ENCODE measurements at places on chromosomes 1 and 21.

DNA sequence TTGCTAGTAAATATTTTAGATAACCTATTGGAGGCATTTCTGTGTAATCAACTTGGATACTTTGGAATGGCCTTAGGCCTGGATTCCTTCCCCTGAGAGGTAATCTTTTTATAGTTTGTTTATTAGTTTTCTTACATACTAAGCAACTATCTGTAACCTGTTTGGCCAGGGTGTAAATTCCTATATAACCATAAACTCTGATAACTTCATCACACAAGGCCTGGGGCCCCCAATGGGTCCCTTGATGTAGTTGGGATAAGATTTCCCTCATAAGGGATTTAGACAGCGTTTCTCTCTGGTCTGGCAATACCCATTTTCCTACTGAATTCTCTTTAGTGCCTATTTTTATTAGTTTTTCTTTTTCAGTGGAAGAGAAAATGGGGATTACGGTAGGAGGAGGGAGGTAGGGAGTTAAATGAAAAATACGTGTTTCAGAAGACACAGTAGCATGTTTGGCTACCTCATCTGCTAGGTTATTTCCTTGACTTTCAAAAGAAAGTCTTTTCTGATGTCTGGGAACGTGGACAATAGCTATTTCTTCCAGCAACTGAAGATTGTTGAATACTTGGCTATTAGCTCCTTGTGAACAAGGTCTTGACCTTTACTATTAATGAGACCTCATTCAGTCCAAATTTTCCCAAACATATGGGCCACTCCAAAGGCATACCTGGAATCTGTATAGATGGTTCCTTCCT lies 7.4 kb upstream of the AADACL3 start:
- DNase-seq: no peak

GRCh38 chr1:204222764-204223055 lies 8.9 kb upstream of the GOLT1A start:
- DNase-seq: no peak

GRCh38 chr21:45032332-45032731 lies 42.0 kb upstream of the ADARB1 start:
- DNase-seq: no peak

DNA sequence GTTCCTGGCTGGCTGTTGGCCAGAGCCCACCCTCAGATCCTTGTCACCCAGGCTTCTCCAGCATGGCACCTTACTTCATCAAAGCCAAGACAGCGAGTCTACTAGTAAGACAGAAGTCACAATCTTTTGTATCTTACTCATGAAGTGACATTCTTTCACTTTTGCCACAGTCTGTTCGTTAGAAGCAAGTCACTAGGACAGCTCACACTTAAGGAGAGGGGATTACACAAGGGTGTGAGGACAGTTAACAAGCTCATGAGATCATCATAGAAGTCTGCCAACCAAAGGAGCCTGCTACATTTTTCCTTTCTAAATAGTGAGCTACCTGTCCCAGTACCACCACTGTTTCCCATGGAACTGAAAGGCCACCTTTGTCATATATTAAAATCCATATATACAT lies 61.5 kb downstream of the PACC1 start:
- DNase-seq: no peak

GRCh38 chr1:203269654-203270020 lies 35.7 kb upstream of the BTG2 start:
- DNase-seq: no peak

DNA sequence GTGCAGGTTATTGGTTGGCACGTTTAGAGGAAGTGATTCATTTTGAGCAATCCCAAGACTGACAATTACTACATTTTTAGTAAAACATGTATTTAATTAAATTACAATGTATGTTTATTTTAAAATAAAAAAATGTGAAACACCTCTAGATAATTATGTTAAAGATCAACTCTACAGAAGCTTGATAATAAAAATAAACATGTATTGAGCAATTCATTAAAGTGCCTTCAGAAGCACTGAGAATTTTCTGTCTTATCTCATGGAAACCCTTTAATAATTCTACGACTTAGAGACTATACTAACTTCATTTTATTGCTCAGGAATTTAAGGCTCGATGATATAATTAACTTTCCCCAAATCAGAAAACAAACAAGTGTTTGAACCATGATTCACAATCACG lies 208.0 kb upstream of the BRINP3 start:
- no peak for DNase-seq

DNA sequence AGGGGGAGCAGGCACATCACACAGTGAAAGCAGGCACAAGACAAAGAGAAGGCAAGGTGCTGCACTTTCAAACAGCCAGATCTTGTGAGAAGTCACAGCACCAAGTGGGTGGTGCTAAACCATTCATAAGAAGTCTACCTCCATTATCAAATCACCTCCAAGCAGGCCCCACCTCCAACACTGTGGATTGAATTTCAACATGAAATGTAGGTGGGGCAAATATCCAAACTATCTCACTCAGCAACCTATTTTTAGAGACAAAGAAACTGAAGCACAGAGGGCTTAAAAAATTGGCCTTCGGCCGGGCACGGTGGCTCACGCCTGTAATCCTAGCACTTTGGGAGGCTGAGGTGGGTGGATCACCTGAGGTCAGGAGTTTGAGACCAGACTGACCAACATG lies 90.4 kb downstream of the UBE2U start:
- DNase-seq: no peak

DNA sequence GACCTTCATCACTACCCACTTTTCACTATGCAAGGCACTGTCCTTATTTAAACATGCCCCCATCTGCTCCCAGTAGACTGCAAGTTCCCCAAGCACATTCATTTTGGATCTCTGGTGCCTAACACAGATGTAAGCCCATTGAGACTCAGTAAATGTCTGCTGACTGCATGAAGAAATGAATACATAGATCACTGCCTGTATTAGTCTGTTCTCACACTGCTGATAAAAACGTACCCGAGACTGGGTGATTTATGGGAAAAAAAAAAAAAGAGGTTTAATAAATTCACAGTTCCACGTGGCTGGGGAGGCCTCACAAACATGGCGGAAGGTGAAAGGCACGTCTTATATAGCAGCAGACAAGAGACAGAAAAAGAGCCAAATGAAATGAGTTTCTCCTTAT lies 204.9 kb downstream of the ATG4C start:
- DNase-seq: no peak

- no peak for DNase-seq
These were observed 441.6 kb downstream of the NCAM2 start for GRCh38 chr21:21439761-21440160.

GRCh38 chr1:91806181-91806768 lies 79.7 kb downstream of the TGFBR3 start:
- DNase-seq: no peak

- DNase-seq: no peak
These were observed 254.2 kb downstream of the PAPPA2 start for GRCh38 chr1:176717066-176717750.

DNA sequence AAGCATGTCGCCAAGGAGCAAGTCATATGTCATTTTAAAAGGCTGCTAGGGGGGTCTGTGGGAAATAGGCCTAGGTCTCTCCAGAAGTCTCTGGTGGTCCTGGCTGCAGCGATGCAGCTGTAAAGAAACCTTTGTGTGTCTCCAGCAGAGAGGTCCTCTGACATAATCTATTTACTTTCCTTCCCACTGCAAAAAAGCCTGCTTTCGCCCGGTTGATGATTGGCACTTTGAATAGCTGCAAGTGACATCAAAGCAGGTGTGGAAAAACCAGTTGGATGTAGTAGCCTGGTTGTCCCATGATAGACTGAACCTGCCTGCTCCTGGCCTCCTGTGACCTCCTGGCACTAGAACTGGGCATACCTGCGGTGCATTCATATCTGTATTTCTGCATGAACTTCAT lies 13.8 kb downstream of the RASSF5 start:
- no peak for DNase-seq

- peak; percentile 54 for DNase-seq
These were observed 7.1 kb upstream of the CPLANE2 start for GRCh38 chr1:16243936-16244649.

GRCh38 chr1:200306944-200307754 lies 102.7 kb downstream of the ZNF281 start:
- DNase-seq: no peak

DNA sequence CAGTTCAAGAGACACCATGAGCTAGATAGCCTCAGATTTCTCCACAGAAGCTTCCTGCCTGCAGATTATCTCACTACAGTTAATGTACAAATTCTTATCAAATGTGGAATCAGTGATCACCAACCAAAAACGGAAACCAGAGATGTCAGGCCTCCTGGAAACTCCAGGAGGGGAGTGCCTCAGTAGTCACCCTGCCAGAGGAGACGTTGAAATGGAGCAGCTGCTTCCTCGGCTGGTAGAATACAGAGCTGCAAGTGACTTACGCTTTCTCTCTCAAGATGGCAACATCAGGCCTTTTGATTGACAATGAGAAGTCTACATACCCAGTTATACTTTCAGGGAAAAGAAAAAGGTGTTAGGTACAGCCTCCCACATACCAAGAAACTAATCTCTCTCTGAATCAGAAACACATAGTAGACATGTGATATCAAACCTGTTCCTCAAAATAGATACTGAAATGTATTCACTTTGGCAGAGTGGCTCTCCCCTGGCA lies 52.2 kb downstream of the ACP6 start:
- no peak for DNase-seq

- no peak for DNase-seq
These were observed 82.1 kb upstream of the COL6A1 start for GRCh38 chr21:45899317-45900033.

- no peak for DNase-seq
These were observed 58.2 kb downstream of the DNTTIP2 start for GRCh38 chr1:93820554-93821422.

GRCh38 chr1:58650141-58650540 lies 49.7 kb downstream of the MYSM1 start:
- no peak for DNase-seq

- DNase-seq: no peak
These were observed 7.0 kb upstream of the POU3F1 start for GRCh38 chr1:38053416-38054091.

- DNase-seq: no peak
These were observed 46.2 kb downstream of the C1orf198 start for GRCh38 chr1:230822092-230822581.

DNA sequence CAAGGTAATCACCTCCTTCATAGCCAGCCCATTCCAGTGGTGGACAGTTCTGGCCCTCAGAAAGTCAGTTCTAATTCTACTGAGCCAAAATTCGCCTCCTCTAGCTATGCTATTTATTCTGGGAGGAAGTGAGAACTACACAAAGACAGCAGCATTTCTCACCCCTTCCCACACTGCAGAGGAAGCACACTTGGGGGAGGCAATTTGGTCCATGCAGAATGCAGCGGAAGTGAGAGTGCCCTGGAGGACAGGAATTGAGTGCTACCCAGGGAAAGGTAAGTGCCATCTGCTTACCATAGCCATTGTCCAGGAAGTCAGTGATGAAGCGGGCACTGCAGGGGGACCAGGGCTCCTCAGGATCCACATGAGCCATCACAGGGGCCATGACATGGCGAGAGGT lies 3.7 kb downstream of the ADAMTS4 start:
- no peak for DNase-seq

- no peak for DNase-seq
These were observed 21.5 kb upstream of the ACTL8 start for GRCh38 chr1:17733661-17734060.

GRCh38 chr1:228765168-228765946 lies 30.1 kb downstream of the RHOU start:
- DNase-seq: no peak

DNA sequence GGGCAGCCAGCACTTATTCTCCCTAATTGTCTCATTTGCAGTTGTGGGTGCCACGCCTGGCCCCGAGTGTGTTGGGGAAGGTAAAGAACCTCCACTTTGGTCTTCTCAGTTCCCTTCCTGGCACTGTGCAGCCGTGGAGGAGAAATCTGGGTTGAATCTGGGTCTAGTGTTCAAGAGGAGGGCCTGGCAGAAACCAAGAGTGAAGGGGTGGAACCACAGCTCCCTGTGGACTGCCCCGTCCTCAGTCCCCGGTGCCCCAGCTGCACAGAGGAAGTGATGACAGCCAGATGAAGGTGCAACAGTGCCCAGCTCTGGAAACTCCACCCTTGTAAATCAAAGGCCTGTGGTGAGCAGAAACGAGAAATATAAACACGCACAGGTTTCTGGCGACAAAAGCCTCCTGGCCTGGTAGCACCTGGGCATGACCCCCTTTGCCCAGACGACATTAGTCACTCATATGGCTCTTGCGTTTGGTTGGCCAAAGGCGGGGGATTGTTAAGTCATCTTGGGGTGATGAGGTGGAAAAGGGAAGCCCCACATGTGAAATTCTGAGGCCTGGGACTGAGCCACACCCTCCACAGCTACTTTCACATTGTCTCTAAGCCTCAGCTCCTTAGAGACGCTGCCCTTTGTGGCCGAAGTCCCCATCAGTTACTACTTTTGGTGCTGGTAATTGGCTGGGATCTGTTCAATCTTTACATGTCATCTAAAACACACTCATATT lies 4.2 kb upstream of the ECE1 start:
- peak; percentile 41 for DNase-seq

DNA sequence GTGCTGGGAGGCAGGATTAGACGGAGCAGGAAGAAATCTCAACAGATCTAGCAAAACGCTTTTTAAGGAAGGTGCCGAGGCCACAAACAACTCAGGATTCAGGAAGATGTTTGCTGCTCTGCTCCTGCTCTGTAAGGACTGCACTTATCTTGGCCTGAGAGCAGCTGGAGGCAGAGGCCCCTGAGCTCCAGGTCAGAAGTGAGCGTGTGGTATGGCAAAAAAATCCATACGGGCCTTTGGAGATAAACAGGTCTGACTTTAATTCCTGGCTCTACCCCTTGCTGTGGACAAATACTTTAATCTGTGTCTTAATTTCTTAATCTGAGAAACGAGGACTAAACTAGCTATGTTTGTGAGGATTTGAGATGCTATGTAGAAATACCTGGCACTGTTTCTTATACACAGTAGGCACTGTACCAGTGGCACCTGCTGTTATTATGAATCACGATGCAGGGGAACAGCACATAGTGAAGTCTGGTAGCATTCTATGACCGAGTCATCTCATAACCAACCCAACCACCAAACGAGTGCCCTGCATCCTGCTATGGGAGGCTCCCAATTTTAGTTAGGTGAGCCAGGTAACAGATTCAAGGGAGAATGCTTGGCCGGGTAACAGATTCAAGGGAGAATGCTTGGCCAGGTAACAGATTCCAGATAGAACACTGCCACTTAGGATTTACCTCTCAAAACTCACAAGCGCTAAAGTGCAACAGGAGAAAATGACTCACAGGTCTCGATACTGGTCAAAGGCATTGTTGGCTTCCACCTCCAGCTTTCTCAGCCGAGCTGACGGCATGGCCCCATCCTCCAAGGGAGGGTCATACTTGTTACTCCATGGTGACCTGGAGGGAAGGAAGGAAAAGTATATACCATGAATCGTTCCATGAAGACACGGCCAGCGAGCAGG lies 65.9 kb downstream of the SLC66A1 start:
- no peak for DNase-seq

DNA sequence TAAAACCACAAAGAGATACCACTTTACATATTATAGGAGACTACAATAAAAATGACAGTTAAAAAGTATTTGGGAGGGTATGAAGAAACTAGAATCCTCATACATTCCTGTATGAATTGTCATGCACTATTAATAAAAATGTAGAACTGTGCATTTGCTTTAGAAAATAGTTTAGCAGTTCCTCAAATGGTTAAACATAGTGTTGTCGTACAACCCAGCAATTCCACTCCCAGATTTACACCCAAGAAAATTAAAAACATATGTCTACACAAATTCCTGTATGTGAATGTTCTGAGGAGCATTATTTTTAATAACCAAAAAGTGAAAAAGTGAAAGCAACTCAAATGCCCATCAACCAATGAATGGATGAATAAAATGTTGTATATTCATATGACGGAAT lies 23.1 kb upstream of the PDE4B start:
- no peak for DNase-seq

GRCh38 chr1:150562446-150563339 lies 13.5 kb downstream of the ADAMTSL4 start:
- DNase-seq: no peak
